NCI-H2081 (cell line): ENCODE measurements at places on chromosomes 7 and 10.

DNA sequence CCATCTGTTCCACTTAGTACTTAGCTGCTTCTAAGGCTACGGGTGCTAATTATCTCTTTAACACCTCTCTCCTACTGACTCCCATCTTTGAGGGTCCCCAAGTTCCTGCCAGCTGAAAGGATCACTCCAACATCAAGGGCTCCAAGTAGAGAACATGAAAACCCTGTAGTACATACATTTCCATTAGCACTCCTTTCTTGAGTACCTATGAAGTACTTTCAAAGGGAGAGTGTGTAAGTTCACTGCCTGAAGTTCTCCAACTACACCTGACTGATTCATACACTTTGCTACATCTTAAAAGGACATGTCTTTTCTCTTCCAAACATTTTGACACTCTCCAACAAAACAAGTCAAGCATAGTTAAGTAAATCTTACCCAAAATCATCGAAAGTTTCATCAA lies 113.8 kb downstream of the COL28A1 start:
- DNase-seq = no peak

DNA sequence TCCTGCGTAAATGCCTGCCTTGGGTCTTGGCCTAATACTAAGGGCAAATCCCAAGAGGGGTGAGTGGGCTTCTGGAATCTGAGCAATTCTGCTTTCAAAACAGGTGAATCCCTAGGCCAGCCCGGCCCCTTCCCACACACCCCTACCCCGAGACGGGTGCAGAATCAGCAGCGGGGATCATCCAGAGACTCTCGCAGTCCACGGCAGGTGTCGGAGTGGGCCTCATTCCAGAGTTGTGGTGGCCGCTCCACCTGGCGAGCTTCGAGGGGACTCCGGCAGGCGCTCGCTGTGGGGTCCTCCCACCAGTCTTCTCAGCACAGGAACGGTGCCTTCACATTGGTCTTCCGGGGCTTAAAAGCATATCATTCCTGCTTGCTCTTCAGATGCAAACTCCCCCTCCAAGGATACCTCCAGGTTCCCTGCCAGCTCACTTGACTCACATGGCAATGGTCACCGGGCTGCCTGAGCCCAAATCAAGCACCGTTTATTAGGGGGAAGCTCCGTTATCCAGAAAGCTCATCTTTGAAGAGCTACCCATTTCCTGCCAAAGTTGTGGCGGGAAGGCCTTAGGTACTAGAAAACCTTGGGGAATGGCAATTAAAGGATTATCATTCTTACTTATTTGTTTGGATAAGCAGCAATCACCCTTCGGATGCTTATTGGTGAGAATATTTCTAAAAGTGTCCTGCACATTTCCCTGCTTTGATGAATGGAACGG lies 67.6 kb downstream of the PRKAG2 start:
- DNase-seq = no peak

- DNase-seq = no peak
Measured at GRCh38 chr10:3964516-3964915, 179.5 kb upstream of the KLF6 start.

DNA sequence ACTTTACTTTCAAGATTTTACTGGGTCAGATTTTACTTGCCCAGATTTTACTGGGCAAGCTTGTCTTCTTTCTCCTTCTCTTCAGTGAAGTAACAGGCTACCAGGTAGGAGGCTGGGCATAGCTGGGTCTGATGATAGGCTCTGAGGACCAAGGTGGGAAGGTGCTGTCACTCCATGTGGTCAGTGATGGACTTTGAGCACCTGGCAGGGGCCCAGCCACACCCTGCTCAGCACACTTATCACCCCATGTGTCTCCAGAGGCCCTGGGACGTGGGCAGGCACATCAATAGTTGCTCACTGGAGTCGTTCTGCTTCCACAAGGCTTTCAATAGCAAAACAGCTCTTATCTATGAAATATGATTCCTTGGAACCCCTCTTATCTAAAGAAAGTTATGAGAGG lies 70.5 kb upstream of the GPR26 start:
- no peak for DNase-seq

DNA sequence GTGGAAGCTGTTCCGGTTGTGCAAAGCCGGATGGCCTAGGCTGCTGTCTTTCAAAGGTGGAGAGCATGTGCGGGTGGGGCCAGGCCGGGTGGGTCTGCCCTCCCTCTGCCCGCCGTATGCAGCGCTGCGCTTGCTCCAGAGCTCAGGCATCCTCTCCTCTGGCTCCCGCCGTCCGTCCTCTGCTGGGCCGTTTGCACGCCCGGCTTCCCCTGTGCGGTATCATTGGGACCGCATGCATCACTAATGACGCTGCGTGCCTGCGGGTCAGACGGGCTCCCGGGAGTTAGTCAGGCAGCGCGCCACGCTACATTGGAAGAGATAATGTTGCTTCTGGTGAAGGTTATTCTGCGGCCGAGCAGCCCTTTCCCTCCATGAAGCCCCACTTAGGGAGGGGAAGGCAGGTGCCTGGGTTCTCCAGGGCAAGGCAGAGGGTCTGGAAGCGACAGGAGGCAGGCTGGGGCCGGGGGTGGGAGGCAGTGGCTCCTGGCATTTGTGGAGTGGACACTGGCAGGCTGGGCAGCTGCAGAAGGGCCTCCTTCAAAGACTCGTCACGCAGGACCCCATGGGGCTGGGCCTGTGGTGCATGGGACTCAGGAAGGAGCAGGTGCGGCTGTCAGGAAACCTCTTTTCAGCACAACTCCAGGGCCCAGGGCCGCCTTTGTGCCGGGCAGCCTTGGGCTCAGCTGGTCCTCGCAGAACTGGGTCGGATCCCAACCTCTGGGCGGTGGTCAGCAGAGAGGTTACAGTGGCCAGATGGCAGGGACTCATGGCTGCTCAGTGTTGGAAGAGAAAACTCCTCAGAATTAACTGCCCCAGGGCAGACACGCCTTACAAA lies 318.5 kb downstream of the WDR37 start:
- no peak for DNase-seq

GRCh38 chr10:49418328-49418727 lies 22.4 kb upstream of the DRGX start:
- no peak for DNase-seq

GRCh38 chr7:72437610-72438009 lies 25.5 kb upstream of the CALN1 start:
- no peak for DNase-seq

GRCh38 chr7:74544706-74545469 lies 91.2 kb downstream of the GTF2IRD1 start:
- peak; percentile 48 for DNase-seq

GRCh38 chr7:136014659-136015058 lies 37.5 kb upstream of the MTPN start:
- no peak for DNase-seq

DNA sequence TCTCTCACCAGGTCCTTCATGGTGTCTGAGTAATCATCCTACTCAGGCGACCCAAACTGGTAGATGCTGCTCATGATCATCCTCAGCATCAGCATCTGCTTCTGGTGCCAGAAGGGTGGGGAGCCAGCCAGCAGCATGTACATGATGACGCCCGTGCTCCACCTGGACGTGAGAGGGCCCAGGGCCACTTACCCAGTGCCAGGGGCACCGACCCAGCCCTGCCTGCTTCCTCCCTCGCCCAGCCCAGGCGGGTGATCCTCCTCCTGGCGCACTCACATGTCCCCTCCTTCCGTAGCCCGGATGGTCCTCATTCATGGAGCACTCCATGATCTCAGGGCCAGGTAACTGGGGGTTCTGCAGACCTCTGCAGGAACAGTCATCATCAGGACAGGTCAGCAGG lies 764.8 kb upstream of the ZNF722 start:
- DNase-seq = no peak

DNA sequence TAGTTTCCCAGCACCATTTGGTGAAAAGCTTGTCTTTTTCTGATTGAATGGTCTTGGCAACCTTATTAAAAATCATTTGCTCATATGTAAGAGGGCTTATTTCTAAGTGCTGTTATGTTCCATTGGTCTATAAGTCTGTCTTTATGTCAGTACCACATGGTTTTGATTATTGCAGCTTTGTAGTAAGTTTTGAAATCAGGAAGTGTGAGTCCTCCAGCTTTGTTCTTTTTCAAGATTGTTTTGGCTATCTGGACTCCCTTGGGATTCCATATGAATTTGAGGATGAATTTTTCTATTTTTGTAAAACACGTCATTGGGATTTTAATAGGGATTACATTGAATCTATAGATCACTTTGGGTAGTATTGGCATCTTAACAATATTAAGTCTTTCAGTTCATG lies 5.4 kb downstream of the KIF11 start:
- no peak for DNase-seq

DNA sequence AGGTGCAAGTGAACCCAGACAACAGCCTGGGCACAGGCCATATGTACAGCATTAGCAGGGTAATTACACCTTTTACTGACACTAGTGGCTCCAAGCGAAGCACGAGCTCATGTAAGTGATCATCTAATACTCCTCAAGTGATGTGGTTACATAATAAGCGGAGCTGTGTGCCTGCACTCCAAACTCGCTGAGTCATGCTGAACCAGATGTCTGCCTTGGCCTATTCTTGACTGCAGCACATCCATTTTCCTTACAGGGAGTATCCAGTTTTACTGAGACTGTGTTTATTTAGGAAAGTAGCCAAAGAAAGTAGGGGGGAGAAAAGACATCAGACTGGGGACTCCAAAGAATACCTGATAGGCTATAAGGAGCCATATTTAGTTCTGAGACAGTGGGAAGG lies 90.1 kb downstream of the GRM3 start:
- DNase-seq = peak; percentile 1

GRCh38 chr7:36264123-36264801 lies 111.2 kb downstream of the EEPD1 start:
- DNase-seq = no peak

DNA sequence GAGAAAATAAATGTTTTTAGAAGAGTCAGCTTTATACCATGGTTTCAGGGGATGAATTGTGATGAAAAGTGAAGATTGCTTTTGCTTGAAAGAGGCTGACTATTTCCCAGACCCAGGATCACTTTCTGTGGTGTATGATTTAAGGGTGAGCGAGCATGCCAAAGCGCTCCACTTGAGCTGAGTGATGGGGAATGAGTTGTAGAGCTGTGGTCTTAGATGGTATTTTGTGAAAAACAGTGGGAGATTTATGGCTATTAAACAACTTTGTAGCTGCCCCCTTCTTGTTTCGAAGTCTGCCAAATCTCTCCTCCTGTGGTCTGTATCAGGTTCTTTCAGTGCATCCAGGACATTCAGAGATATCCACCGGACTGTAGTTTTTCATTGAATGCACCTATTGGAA lies 888.2 kb downstream of the LRMDA start:
- no peak for DNase-seq

- DNase-seq = no peak
Measured at GRCh38 chr7:22301790-22302189, 55.2 kb downstream of the RAPGEF5 start.

DNA sequence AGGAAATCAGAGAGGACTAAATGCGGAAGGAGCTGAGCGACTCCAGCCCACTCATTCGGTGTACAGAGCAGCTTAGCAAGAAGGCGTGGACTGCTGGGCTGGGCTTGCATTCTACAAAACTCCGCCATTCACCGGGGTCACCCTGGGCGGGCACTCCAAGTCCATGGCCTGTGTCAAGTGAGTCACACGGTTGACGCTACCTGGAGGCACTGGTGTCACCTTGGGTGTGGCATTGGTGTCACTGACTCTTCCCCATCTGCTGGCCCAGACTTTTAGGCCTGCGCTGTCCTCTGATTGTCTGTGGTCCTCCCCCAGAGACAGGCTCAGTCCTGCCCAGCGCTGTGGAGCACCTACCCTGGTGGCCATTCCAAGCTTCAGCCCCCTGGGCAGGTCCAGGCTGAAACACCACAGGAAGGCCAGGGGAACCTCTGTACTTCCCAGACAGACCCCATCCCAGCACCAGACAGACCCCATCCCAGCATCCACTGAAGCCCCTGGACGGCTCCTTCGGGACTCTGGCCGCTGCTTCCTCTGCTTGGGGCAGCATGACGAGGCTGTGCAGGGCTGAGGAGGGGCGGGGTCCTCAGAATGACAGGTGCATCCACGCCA lies 30.6 kb upstream of the CNPY1 start:
- DNase-seq = no peak

DNA sequence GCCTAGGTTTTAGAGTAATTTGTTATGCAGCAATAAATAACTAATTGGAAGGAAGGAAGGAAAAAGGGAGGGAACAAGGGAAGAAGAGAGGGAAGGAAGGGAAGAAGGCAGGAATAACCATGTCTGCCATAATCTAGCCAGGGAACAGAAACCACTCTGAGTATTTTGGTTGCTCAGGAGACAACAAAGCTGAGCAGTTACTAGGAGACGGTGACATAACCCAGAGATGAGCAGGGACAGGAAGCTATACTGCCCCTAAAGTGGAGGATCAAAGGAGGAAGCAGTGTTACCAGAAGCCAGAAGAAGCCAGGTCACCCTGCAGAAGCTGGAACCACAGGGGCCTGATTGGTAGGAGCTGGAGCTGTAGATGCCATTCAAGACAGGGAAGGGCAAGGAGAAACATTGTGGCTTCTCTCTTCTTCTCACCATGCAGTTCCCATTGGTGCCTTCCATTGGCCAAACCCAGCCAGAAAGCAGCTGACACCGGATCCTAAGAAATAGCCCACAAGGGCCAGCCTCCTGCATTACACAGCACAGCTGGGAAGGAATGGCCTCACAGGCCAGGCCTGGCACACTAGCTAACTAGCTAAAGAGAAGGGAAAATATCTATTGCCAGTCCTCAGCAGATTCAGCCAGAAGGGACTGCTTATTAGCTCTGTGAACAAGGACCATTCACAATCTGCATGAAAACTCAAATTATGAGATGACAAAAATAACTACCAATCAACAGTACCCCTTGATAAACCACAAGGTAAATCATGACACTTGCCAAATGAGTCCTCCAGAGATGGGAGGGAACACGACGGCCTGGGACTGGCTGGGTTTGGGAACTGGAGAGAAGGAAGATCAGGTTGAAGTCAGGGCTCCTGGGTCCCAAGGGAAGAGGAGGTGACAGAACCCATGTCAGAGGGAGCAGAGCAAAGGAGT lies 184.5 kb upstream of the NFE2L3 start:
- no peak for DNase-seq

DNA sequence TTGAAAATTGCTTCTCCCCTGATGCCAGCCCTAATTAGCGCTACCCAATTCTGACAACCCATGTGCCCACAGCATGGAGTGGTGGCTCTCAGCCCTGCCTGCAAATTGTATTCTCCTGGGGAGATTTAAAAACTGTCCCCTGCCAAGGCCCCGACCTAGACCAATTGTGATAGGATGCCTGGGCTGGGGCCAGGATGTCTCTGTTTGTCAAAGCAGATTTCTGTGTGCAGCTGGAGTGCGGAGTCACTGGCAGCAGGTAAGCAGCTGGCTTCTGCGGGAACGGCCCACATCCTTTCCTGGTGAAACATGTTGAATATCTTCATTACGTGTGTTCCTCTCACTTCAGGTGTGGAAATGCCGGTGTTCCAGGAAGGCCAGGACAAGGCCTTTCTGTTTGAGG lies 238.6 kb downstream of the WDR37 start:
- no peak for DNase-seq

DNA sequence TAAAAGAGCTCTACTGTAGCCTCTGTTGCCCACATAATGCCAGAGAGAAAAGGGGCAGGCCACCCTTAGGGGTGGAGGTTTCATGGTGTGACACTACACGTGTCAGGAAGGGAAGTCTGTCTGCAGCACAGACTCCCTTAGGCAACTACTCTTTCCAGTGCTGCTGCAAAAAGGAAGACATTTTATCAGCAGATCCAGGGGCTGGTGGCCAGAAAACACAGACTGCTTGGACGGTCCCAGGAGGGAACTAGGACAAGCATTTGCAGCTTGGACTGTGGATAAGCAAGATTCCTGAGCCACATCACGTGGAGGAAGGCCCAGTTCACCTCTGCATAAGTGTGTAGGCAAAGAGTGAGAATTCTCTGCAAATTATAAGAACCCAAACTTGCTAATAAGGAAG lies 220.8 kb downstream of the FANK1 start:
- DNase-seq = no peak
